ENCODE measurements at places on chromosomes 12 and 14.
A peak's percentile ranks its signal among the peaks of the same experiment; 100 is the strongest.

- DNase-seq: no peak
Measured at GRCh38 chr12:11081987-11082386, 10.1 kb downstream of the TAS2R43 start.

- DNase-seq: peak; percentile 30
Measured at GRCh38 chr14:54312166-54312801, 84.5 kb upstream of the CDKN3 start.

DNA sequence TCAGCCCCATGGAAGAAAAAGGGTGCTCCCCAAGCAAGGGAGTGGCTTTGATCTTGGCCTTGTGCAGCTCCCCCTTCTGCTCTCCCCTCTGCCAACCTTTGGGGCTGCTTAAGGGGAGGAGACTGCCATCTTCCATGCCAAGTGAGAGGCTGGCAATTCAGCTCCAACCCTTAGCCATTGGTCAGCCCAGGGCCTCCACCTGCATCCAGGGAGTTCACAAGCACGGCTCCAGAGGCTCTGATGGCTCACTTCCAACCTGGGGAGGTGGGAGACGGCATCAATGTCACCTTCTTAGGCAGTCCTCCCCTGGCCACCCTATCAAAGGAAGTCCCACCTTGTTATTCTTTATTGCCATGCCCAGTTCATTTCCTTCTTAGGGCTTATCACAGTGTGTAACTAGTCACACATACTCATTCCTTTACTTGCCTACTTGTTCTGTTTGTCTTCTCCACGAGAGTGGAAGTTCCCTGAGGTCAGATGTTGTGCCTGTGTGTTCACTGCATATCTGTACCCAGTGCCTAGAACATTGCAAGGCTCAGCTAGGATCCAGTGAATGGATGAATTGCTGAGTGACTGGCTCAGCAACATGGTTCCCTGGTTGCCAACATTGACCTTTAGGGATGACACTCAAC lies 5.0 kb downstream of the HDAC7 start:
- no peak for DNase-seq

GRCh38 chr12:94831081-94831751 lies 172.3 kb downstream of the NDUFA12 start:
- peak; percentile 70 for DNase-seq

- no peak for DNase-seq
Measured at GRCh38 chr12:30458453-30458852, 237.2 kb downstream of the IPO8 start.

DNA sequence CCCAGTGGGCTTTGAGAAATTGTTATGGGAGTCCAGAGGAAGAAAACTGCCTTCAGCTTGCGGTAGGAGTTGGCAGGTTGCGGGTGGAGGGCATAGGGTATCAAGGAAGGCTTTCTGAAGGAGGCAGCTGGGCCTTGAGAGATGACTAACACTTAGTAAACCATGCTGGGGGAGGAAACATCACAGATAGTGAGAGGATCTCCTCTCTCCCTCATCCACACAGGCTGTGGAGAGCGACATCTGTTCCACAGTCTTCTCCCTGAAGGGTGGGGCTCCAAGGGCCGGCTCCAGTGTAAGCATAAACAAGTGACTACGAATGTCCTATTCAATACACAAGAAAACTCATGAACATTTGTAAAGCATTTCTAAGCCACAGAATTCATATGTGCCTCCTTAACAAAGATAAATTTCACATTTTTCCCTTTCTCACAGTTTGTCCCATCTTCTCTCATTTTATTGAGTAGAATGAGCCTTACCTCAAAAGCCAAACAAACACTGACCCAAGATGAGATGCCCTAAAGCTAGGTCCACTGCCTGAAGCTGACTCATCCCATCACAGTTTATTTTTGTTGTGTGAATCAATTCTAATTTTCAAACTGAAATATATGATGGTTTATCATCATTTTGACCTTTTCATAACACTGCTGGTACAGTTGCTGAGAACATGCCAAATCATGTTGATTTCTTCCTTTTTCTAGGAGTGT lies 227.9 kb downstream of the SLC25A21 start:
- DNase-seq: no peak

- no peak for DNase-seq
Measured at GRCh38 chr12:130752692-130753230, 36.7 kb upstream of the RIMBP2 start.

DNA sequence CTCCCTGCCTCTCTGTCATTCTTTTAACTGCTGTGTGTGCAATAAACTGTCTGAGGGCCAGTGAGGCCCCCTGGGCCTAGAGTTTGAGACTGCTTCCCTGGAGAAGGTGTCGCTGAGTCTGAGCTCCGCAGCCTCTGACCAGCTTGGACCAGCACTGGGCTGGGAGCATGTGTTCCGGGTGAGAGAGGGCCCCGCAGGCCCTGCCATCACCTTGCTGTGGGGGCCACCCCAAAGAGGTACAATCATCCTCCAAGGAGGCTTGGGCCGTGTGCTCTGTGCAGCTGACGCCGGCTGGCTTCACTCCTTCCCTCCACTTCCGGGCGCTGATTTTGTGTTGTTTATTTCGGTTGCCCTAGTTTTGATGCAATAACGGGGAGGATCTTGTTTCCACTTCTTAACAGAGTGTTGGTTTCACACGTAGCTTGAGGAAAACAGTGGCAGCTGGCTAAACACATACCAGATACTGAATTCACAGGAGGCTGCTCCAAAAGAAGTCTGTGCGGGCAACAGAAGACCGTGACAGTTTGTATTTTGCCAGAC lies 121.6 kb downstream of the TMEM132C start:
- no peak for DNase-seq

- peak; percentile 66 for DNase-seq
Measured at GRCh38 chr12:56991319-56992246, 14.8 kb downstream of the ZBTB39 start.

DNA sequence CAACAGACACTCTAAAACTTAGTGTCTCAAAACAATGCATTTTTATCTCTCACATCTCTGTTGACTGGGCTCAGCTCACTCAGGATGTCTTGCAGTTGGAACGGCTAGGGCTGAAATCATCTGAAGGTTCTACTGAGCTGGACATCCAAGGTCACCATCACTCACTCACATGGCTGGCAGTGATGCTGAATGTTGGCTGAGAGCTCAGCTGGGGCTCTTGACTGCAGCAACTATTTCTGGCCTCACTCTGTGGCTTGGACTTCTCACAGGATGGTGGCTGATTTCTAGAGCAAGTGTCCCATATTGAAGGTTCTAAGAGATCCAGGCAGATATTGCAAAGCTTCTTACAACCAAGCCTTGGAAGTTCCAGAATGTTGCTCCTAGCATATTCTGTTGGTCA lies 166.5 kb downstream of the ZFP36L1 start:
- no peak for DNase-seq

- DNase-seq: no peak
Measured at GRCh38 chr12:112374166-112374740, 8.0 kb downstream of the HECTD4 start.

DNA sequence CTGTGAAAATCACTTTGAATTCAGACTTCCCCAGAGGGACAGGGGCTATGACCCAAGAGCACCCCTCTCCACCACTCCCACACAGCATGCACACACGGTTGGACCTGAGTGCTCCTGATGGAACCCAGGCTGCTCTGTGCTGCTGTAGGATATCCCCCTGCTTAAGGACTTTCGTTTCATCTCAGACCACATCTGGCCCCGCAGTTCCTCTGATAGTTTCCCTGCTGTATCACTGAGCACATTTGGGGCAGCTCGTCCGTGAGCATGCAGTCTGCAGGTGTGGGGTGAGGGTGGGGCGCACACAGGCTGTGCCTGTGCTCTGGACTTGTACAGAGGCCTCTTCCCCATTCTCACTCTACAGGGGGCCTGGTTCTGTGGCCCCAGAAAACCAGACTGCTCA lies 345.2 kb upstream of the FKBP4 start:
- no peak for DNase-seq

GRCh38 chr12:47949441-47950341 lies 13.7 kb upstream of the TMEM106C start:
- peak; percentile 75 for DNase-seq

- DNase-seq: no peak
Measured at GRCh38 chr12:67909681-67910080, 79.6 kb upstream of the IFNG-AS1 start.

GRCh38 chr12:96448300-96448699 lies 41.1 kb upstream of the CFAP54 start:
- DNase-seq: no peak

DNA sequence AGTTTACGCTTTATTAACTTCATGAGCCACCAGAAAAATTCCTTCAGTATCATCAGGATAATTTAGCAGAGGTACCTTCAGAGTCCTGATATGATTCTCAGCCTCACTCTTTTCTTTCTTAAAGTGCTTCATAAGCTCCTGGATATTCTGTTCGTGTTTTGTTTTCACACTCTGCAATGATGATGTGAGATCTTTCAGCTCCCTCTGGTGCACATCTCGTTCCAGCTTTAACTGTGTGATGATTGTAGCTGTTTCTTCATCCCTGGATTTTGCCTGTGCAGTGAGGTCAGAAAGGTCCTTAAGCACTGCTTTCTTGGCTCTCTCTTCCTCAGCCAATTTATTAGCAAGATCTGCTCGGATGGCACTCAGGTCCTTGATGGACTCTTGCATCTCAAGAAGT lies 156.7 kb downstream of the CEP128 start:
- DNase-seq: no peak

- no peak for DNase-seq
Measured at GRCh38 chr12:25321772-25322171, 71.0 kb upstream of the KRAS start.

GRCh38 chr12:46517579-46517962 lies 145.0 kb upstream of the SLC38A2 start:
- DNase-seq: no peak

DNA sequence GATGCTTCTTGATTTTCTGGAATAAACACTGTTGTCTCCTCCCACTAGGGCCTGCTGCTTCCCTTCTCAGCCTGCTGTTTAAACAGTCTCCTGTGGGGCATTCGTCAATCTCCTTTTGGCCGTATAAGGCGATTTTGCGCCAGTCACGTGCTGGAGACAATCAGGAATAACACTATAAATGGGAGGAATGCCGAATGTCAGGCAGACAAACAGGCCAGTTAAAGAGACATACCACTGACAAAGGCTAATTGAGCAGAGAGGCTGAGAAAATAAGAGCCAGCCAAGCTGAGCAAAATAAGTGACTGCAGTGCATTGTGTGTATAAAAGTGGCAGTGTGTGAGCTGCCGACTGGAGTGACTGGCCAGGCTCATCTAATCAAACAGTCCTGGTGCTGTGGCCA lies 23.3 kb downstream of the DMAC2L start:
- no peak for DNase-seq

- no peak for DNase-seq
Measured at GRCh38 chr12:84408936-84409335, 503.7 kb downstream of the SLC6A15 start.

DNA sequence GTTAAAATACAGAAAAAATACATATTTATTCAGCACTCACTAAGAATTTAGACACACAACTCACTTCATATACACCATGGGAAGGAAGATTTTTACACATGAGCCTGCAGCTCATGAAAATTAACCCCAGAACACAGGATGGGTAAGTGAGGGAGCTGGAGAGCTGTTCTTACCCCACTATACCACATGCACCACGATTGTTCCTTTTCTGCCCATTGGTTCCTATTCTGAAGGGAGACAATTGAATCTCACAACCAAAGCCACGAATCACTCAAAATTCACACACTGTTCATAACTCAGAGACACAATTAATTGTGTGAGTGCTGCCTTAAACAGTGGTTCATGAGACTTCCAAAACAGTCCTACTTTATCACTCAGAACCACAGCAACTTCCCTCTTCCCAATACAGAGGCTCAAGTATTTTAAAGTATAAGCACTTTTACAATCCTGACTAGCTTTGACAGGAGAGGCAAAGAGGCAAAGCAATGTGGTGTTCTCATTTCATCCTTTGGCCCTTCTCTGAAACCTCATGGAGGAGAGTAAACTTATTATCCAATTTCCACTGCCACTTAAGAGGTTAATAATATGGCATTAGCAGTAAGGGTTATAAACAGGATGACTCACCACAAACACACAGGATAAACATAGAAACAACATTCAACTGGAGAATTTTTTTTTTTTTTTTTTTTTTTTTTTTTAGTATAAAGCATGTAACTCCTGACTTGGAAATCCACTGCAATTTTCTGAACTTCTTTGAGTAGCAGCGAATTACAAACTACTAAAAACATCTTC lies 59.5 kb downstream of the ITPR2 start:
- peak; percentile 53 for DNase-seq

- DNase-seq: no peak
Measured at GRCh38 chr14:53231171-53231570, 78.0 kb upstream of the DDHD1 start.

- no peak for DNase-seq
Measured at GRCh38 chr12:118336123-118336522, 36.6 kb downstream of the TAOK3 start.

DNA sequence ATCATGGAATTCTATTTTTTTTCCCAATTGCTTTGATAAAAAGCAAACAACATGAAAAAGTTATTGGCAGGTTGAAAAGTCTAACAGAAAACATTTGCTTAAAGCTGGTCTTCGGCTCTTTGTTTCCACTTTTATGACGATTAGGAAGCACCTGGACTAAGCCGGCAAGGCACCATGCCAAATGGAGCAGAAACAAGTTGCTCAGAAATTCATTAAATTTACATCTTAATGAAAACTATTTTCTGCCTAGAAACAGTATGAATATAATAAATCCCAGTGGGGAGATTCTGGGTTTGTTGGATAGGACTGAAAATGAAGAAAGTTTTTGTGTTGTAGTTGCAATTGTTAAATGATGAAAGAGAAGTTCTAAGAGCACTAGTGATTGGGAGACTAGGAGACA lies 51.4 kb upstream of the OR9K2 start:
- no peak for DNase-seq

- no peak for DNase-seq
Measured at GRCh38 chr14:100791348-100791735, 34.6 kb upstream of the MEG3 start.

DNA sequence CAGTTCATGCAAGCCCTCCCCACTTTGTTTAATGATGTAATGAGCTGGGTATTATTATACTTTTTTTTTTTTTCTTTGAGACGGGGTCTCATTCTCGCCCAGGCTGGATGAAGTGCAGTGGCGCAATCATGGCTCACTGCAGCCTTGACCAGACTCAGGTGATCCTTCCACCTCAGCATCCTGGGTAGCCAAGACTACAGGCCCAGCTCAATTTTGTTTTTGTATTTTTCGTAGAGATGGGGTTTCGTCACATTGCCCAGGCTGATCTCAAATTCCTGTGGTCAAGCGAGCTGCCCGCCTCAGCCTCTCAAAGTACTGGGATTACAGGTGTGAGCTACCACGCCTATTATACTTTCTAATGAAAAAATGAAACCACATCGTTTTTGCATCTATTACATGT lies 4.5 kb upstream of the DCAF11 start:
- DNase-seq: no peak

- no peak for DNase-seq
Measured at GRCh38 chr12:83818881-83819280, 1093.7 kb downstream of the SLC6A15 start.

DNA sequence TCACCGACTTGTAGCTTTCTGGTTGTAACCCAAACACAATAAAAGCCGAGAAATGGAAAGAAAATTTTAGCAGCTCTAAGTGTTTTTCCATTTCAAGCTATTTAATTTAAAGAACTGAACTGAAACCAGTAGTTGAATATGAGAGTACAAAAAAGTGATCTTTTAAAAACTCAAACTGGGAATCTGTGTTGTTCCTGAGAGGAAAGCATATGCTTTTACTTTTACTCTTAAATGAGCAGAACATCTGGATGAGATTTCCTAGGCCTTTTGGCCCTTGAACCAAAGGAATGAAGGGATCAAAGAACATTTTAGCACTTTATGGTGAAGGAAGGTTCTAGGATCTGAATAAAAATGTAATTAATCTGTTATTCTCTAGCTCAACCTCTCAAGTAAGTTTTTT lies 1.3 kb downstream of the KERA start:
- DNase-seq: no peak

Data from NB4 (cell line).